ENCODE measurements at places on chromosomes 12 and 14. TPM values are rescaled to one million over a fixed set of nuclear protein-coding genes. Genes with fewer than 3 reads are reported as not detected.

DNA sequence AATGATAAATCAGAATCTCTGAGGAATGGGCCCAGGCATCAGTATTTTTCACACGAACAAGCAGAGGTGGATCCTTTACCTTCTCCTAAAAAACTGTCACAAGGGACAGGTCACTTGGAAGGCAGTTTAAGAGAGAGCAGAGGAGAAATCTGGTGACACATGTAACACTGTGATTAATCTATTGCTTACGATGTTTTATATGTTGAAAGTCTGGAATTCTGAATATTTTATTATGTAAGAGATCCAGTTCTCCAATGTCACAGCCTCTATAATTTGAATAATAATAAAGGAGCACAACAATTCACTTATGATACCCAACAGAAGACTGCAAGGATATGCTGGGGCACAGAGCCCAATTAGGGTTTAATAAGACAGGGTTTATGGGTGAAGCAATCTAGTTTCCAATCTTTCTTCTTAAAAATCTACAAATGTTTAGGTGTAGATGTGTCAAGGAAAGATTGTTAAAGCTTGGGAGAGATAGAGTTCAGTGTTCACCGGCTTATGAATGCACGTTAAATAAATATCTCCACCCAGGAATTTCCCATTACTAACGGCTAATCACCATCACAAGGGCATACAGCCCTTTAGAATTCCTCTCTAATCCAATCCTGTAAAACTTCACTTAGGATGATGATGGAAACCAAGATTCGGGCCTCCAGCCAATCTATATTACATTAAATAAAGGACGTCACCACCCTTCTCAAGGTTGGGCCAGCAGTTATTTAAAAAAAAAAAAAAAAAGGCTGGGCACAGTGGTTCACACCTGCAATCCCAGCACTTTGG, 23.4 kb downstream of the DUSP16 start:
- no peak for DNase-seq
- H3K36me3 ChIP-seq, result peaks cover 29% of the 10 kb centered on the region
- no peak overlapping the region for H3K4me3 ChIP-seq
- H3K27me3 ChIP-seq, result no peaks in the 10 kb centered on the region

GRCh38 chr12:106010741-106011140, 128.0 kb downstream of the NUAK1 start:
- H3K27me3 ChIP-seq, result no peaks in the 10 kb centered on the region
- H3K4me1 ChIP-seq, result no peaks in the 10 kb centered on the region
- DNase-seq, result no peak
- H3K36me3 ChIP-seq, result no peaks in the 10 kb centered on the region
- H3K4me3 ChIP-seq, result no peak overlapping the region

- no peaks in the 10 kb centered on the region for H3K27me3 ChIP-seq
- H3K27ac ChIP-seq, result peak overlapping the region; percentile 98
- peaks cover 16% of the 10 kb centered on the region for H3K36me3 ChIP-seq
- peak; percentile 39 for DNase-seq
- peak overlapping the region; percentile 97 for H3K4me3 ChIP-seq
These were observed 412 bp upstream of the TEP1 start for GRCh38 chr14:20413744-20414082.

DNA sequence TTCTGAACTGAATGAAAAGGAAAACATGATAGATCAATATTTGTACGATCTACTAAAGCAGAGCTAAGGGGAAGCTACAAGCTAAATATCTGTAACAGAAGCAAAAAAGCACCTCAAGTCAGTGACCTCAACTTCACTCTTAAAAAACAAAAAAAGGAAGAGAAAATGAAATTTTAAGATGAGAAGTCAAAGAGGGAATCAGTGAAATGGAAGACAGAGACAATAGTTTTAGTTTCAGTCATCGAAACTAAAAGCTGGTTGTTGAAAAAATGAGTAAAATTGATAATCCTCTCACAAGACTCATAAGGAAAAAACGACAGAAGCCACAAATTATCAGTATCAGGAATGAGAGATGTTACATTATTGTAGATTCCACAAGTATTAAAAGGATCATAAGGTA, 11.9 kb upstream of the SLC2A13 start:
- H3K4me3 ChIP-seq, result no peak overlapping the region
- no peak for DNase-seq
- no peak overlapping the region for H3K27ac ChIP-seq
- H3K4me1 ChIP-seq, result peaks cover 6% of the 10 kb centered on the region

DNA sequence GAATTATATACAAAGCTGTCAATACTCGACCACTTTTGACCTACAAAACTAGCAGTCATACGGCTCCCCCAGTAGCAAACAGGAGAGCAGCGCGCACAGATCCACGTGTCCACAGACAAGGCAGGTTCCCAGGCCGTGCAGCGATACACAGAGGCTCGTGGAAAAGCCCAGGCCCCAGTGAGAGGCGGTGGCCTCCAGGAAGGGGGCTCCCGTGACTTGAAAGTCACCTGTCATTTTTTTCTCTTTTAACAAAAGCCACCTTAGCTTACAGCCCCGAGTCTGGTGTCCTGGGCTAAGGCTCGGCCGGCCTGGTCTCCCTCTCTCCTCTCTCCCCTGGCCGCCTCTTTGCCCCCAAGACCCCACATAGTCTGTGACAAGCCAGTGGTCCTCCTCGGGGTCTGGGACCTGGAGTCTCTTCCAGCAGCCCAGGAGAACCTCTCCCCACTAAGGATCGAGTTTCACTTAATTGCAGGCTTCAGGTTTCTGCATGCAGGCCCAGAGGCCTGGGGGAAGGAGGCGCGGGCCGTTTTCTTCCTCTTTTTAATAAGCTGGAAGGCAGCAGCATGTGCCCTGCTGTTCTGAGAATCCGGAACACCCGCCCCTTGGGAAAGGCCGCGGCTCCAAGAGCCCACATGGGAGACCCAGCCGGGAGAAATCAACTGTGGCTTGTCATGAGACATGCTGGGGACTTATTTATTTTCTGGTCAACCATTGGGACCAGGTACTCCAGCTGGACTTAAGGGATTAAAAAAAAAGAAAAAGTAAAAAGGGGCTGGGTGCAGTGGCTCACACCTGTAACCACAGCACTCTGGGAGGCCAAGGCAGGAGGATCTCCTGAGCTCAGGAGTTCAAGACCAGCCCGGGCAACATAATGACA, 15.9 kb downstream of the NCOR2 start:
- H3K36me3 ChIP-seq, result no peaks in the 10 kb centered on the region
- no peak overlapping the region for H3K4me3 ChIP-seq
- no peak for DNase-seq
- H3K27me3 ChIP-seq, result no peaks in the 10 kb centered on the region
- H3K4me1 ChIP-seq, result peaks cover 28% of the 10 kb centered on the region

- no peaks in the 10 kb centered on the region for H3K4me1 ChIP-seq
- no peaks in the 10 kb centered on the region for H3K36me3 ChIP-seq
- no peak for DNase-seq
- no peak overlapping the region for H3K27ac ChIP-seq
- H3K4me3 ChIP-seq, result no peak overlapping the region
These were observed 70.0 kb downstream of the EPS8 start for GRCh38 chr12:15719230-15719629.

DNA sequence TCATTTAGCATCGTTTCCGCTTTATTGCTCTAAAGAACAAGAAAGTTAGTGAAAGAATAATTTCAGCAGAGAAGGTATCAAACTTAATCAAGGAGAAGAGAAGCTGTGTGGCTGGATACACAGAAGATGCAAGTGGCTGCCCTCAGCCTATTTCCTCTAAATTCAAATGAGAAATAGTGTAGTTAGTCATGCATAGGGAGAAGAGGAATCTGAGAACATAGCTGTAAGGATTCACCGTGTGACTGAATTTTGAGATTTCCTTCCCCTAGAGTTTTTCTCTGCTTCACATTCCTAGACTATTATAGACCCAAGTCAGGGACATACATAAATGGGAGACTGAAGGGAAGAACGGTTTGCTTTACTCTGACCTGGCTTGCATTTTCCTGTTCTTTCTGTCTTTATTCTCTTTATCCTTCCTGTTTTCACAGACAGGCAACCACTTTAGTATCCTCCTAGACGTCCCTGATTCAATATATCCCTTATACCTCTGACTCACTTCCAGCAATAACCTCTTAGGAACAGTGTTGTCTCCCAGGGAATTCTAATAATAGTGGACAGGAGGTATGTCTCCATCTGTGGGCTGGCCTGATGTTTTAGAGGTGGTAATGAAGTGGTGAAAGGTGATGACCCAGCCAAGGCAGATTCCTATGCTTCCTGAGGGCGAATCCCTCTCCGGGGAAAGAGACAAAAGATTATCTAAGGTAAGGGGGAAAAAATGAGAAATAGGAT, 7.0 kb downstream of the RNASE10 start:
- H3K36me3 ChIP-seq, result no peaks in the 10 kb centered on the region
- no peaks in the 10 kb centered on the region for H3K4me1 ChIP-seq
- H3K27ac ChIP-seq, result no peak overlapping the region
- H3K27me3 ChIP-seq, result peaks cover 12% of the 10 kb centered on the region
- H3K4me3 ChIP-seq, result no peak overlapping the region

- peaks cover 25% of the 10 kb centered on the region for H3K36me3 ChIP-seq
- no peak for DNase-seq
- no peaks in the 10 kb centered on the region for H3K4me1 ChIP-seq
- no peaks in the 10 kb centered on the region for H3K27me3 ChIP-seq
- no peak overlapping the region for H3K4me3 ChIP-seq
- no peak overlapping the region for H3K27ac ChIP-seq
These were observed 123.3 kb downstream of the HECTD4 start for GRCh38 chr12:112258926-112259325.

DNA sequence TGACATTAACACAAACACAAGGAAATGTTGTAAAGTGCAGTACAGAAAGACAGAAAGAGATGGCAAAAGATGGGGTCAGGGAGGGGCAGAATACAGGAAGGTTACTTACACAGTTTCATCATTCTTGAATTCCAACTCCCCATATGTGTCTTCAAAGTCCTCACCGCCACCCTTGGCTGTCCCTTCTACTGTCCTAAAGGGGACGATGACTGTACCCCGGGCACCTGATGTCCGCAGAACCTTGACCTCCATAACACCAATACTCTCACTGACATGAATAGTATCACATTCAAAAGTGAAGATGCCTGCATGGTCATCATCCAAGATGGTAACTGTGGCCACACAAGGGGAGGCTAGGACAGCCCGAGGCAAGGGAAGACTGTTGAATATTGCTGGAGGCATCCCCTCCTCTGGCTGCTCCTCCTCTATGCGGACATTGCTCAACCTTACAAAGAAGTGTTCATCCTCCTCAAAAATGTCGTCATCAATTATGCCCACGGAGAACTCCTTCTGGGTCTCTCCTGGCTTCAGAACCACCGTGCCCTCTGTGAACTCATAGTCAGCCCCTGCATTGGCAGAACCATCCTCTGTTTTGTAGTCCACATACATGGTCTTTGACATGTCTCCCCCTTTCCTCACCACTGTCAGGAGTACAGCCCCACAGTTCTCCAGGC, 22.1 kb downstream of the SLC8A3 start:
- no peaks in the 10 kb centered on the region for H3K4me1 ChIP-seq
- DNase-seq, result no peak
- H3K27me3 ChIP-seq, result peaks cover 8% of the 10 kb centered on the region
- no peak overlapping the region for H3K27ac ChIP-seq

DNA sequence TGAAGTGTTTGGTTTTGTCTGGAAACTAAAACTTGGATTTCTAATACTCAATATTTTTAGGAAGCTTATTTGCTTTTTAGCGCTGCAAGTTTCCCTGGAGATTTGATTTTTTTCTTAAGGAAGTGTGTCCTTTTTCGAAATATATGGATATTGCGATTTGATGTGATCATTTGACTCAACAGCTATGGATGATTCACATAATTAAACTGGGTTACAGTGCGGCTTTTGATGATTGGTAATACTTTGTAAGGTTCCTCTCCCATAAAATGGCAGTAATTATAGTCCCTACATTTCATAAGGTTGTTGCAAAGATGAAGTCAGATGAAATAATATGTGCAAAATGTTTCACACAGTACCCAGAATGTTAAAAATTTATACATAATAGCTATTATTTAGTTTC, 13.1 kb downstream of the LDHB start:
- H3K4me3 ChIP-seq, result no peak overlapping the region
- peaks cover 68% of the 10 kb centered on the region for H3K4me1 ChIP-seq
- H3K27ac ChIP-seq, result no peak overlapping the region
- DNase-seq, result no peak
- no peaks in the 10 kb centered on the region for H3K27me3 ChIP-seq
- H3K36me3 ChIP-seq, result peaks cover 80% of the 10 kb centered on the region

GRCh38 chr14:29712601-29713000, 215.0 kb downstream of the PRKD1 start:
- no peaks in the 10 kb centered on the region for H3K27me3 ChIP-seq
- no peak for DNase-seq
- H3K4me3 ChIP-seq, result no peak overlapping the region
- no peaks in the 10 kb centered on the region for H3K36me3 ChIP-seq

The TC2N gene
- 195 TPM for total RNA-seq

The METTL17 gene
- 81.9 TPM for total RNA-seq

The PLEKHH1 gene
- 0.53 TPM for total RNA-seq

The FGFR1OP2 gene
- total RNA-seq, result 87.5 TPM

The CLSTN3 gene
- total RNA-seq, result 148 TPM

The PRPH gene
- not detected for total RNA-seq

The ACOT4 gene
- 0.93 TPM for total RNA-seq

The PTPRQ gene
- not detected for total RNA-seq

The ADCY4 gene
- 4.5 TPM for total RNA-seq

The EFCAB11 gene
- 9.6 TPM for total RNA-seq

The STYX gene
- 21.0 TPM for total RNA-seq

The TSPAN8 gene
- not detected for total RNA-seq
